Brain microvascular endothelial cell (primary cell): ENCODE measurements at places on chromosomes 16 and 17.

- DNase-seq: no peak
Observed at GRCh38 chr16:27894386-27894785, 169.1 kb downstream of the GSG1L start.

DNA sequence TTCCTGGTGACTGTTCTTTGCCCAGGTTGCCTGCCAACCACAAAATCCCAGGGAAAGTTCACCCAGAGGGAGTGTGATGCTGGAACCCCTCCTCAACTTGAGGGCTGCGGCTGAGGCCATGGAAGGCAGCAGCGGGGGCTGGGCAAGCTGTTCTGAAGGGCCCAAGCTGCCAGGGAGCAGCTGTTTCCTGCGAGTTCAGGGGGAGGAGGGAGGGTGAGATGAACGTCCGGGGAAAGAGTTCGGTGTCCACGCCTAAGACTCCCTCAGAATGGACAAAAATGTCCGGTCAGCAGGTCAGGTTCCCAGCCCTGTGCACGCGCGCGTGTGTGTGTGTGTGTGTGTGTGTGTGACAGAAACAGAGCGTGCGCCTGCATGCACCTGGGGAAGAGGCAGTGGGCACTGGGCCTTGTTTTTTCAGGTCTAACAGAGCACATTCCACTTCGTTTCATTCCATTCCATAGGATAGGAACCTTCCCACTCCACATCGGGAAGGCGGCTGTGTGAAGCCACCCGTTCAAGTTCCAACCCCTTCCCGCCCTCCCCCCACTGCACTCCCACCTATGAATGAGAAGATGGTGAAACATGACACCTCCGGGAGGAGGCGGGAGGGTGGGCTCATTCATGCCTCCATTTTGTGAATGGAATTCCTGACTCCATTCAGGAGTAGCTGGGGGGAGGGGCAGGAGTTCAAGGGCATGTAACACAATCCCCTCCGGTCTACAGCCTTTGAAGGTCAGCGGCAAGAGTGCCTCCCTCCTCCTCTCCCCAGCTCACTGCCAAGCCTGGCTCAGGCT lies 15.7 kb downstream of the ETV4 start:
- DNase-seq: peak; percentile 74

- DNase-seq: no peak
Observed at GRCh38 chr16:73056921-73057290, 9.0 kb upstream of the ZFHX3 start.

DNA sequence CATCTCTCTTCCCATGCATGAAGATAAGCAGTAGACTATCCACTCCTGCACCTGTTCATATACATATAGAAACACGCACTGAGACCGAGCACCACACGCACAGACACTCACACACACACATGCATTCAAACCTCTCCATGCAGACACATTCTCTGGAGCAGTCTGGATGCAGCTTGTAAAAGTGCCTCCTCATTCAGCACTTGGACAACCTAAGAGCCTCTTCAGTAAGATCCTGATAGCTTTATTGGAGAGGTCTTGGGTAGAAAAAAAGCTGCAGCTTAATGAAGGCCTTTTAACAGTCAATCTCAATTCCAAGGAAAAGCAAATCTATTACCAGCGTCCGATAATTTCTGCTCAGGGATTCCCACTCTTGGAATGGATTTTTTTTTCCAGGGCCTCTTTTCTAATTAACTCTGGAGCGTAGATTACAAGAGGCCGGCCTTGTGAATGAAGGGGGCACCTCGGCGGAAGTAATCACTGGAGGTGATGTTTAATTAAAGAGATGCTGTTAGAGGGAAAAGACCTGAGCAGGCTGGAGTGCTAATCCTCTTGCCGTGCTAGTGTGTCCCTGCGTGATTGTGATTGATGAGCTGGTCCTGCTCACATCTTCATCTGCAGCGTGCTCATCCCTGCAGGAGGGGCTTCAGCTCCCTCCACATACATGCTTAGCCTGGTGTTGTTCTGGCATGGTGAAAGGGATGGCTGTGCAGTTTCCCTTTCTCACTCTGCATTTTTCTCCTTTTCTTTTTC lies 155.1 kb downstream of the RBFOX1 start:
- no peak for DNase-seq

- DNase-seq: no peak
Observed at GRCh38 chr17:76643553-76644148, at the start of gene ST6GALNAC1. Gene ST6GALNAC1 (minus strand): TSS chr17:76643757. CDS start chr17:76643638, 119 bp downstream.

GRCh38 chr16:49496656-49497055 lies 123.1 kb downstream of the C16orf78 start:
- no peak for DNase-seq
